CD8-positive, alpha-beta memory T cell (primary cell): ENCODE measurements at places on chromosomes 1 and 21.

DNA sequence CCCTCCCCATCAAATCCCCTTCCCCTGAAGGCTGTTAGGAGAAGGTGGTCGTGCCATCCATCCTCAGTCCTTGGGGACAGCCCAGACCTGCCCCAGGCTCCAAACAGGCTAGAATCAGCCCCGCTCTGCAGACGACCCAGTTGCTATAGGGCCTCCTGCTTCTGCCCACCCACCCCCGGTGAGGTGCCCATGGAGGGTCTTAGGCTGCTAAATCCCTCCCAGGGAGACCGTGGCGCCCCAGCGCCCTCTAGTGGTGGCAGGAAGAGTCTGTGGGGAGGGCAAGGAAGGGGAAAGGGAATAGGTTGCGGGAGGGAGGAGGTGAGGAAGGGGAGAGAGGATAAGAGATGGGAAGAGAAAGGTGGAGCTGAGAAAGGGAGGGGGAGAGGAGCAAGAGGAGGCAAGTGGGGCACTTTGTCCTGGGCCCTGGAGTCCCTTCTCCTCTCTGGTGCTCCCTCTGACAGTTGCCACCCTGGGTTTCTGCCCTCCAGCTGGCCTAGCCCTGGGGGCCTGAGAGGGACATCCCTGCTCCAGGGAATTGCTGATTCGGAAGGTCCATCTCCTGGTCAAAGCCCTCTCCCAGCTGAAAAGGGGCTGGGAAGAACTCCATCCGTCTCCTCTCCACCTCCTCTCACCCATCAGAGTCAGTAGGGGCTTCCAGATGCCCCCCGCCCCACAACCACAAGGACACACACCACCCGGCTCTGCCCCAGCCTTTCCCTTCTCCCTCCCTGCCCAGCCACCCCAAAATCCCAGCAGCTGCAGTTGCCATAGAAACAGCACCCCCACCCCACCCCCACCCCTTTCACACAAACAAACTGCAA lies 55.4 kb downstream of the CAMK2N1 start:
- H3K4me3 ChIP-seq, result no peak overlapping the region
- no peak overlapping the region for H3K27ac ChIP-seq
- H3K4me1 ChIP-seq, result no peaks in the 10 kb centered on the region
- no peaks in the 10 kb centered on the region for H3K36me3 ChIP-seq
- peak; percentile 13 for DNase-seq
- H3K27me3 ChIP-seq, result no peaks in the 10 kb centered on the region

- no peaks in the 10 kb centered on the region for H3K4me1 ChIP-seq
- no peak overlapping the region for H3K27ac ChIP-seq
- H3K36me3 ChIP-seq, result no peaks in the 10 kb centered on the region
- H3K27me3 ChIP-seq, result no peaks in the 10 kb centered on the region
- H3K4me3 ChIP-seq, result no peak overlapping the region
These were observed 485.4 kb upstream of the PRMT6 start for GRCh38 chr1:106571109-106571508.

DNA sequence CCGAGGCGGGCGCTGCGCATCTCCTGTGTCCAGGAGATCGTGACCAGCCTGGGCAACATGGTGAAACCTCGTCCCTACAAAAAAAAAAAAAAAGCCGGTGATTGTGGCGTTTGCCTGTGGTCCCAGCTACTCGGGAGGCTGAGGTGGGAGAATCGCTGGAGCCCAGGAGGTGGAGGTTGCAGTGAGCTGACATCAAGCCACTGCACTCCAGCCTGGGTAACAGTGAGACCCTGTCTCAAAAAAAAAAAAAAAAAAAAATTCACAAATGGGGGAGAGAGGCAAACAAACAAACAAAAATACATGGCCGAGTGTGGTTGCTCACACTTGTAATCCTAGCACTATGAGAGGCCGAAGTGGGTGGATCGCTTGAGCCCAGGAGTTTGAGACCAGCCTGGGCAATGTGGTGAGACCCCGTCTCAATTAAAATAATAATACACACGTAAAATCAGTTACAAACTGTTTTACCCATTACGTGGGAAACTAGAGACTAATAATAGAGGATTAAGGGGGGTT lies 758 bp downstream of the TATDN3 start:
- no peaks in the 10 kb centered on the region for H3K27me3 ChIP-seq
- H3K4me3 ChIP-seq, result peak overlapping the region; percentile 99
- H3K27ac ChIP-seq, result peak overlapping the region; percentile 95
- peaks cover 29% of the 10 kb centered on the region for H3K4me1 ChIP-seq

DNA sequence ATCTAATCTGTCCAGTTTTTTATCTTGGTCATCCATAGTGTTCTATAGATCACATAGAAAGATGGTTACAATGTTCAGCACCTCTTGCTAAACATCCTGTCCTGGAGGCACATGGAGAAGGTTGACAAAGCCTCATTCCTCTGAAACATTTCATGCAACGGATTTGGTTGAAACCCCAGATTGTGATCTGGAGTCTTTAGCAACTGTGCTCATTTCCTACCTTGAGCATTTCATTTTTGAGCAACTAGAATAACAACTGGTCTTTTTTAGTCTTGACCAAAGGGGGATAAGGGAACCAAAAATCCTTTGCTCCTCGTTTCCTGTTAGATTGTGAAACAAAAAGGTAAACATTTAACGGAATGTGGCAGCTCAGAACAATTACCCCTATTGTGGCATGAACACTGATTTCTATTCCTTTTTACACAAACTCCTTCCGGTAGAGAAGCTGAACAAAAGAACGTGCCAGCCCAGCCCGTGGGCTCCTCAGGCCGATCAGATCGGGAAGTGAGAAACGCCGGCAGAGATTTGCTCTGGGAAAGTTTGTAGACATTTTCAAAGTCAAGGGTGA lies 94.7 kb upstream of the ERRFI1 start:
- H3K4me3 ChIP-seq, result no peak overlapping the region
- no peaks in the 10 kb centered on the region for H3K27me3 ChIP-seq
- H3K36me3 ChIP-seq, result no peaks in the 10 kb centered on the region
- H3K27ac ChIP-seq, result no peak overlapping the region
- DNase-seq, result no peak

- peak within 1 kb of the TSS; percentile 87 for H3K4me3 ChIP-seq
- peak within 1 kb of the TSS; percentile 70 for H3K27ac ChIP-seq
- peaks cover 4% of the 10 kb centered on the region for H3K4me1 ChIP-seq
- no peaks in the 10 kb centered on the region for H3K36me3 ChIP-seq
These were observed at the start of gene KIF14 for GRCh38 chr1:200620273-200621131. TSS of gene KIF14 (minus strand) at chr1:200620751. CDS start at chr1:200618723, 2,028 bp downstream.

- H3K4me1 ChIP-seq, result peaks cover 19% of the 10 kb centered on the region
- H3K36me3 ChIP-seq, result peaks cover 23% of the 10 kb centered on the region
- H3K4me3 ChIP-seq, result peak overlapping the region; percentile 79
- H3K27me3 ChIP-seq, result no peaks in the 10 kb centered on the region
- H3K27ac ChIP-seq, result peak overlapping the region; percentile 97
- DNase-seq, result no peak
These were observed 977 bp downstream of the PRPF3 start for GRCh38 chr1:150322310-150322709.

- no peaks in the 10 kb centered on the region for H3K27me3 ChIP-seq
- H3K4me1 ChIP-seq, result peaks cover 31% of the 10 kb centered on the region
- H3K27ac ChIP-seq, result no peak overlapping the region
- DNase-seq, result no peak
These were observed 3.0 kb upstream of the AIM2 start for GRCh38 chr1:159079525-159079924.

DNA sequence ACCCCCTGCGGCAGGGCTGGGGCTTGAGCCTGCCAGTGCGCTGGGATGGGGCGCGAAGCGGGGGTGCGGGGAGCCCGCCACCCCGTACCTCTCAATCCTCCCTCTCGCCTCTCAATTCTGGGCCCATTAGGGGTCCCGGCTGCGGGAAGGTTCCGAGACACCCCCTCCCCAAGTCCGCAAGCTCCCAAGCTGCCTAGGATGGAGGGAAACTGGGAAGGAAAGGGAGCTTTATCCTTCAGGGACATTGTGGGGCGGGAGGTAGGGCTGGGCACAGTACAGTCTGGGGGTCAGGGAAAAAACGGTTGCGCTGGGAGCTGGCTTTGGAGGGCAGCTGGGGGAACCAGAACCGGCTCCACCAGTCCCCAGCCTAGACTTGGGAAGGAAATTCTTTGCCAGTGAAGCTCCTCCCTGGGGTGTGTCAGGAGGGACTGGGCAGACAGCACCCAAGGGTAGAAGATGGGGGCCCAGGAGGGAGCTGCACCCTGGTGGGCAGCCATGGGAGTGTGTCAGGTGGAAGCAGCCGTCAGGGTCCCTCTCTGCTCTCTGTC lies 904 bp downstream of the GJB3 start:
- H3K27me3 ChIP-seq, result peaks cover 23% of the 10 kb centered on the region
- no peak overlapping the region for H3K4me3 ChIP-seq
- no peaks in the 10 kb centered on the region for H3K4me1 ChIP-seq

DNA sequence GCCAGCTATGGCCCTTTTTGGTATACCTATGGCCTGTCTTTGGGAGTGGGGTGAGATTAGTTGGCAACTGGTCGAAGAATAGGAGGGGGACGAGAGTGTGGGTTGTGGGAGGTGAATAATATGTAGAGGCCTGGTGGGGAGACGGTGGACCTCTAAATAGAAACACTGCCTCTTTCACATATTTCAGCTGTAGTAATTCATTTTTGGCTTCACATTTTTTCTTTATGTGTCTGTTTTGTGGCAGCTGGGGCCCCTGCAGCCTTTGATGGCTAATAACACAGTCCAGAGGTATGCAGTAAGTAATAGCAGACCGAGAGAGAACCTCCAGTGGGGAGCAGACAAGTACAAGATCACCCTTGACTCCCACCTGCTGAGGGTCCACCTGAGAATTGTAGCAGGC lies 75.9 kb downstream of the HLX start:
- no peak overlapping the region for H3K27ac ChIP-seq
- no peaks in the 10 kb centered on the region for H3K4me1 ChIP-seq
- H3K36me3 ChIP-seq, result no peaks in the 10 kb centered on the region
- H3K27me3 ChIP-seq, result no peaks in the 10 kb centered on the region
- H3K4me3 ChIP-seq, result no peak overlapping the region

DNA sequence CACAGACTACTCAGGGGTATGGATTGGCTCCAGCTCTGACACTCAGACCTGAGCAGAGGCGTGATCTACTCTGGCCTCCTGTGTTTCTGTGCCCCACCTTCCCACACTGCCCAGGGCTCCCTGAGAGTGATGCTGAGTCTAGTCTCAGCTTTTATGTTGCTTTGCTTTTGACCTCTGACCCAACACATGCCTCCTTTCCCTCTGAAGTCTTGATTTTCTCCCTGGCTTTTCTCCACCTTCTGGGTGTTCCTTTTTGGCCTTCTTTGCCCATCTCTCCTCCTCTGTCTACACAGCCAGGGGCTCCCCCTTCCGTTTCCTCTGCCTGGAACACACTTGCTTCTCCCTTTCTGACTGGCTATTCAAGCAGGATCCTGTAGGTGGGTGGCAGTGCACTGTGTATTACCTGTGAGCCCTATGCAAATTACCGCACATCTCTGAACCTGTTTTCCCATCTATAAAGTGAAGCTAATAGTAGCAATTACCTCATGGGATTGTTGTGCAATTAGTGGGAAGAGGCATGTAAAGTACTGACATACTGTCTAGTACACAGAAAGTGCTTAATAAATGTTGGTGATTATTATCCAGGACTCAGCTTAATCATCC lies 13.7 kb upstream of the MEX3A start:
- H3K27ac ChIP-seq, result peak overlapping the region; percentile 68

- H3K27ac ChIP-seq, result no peak overlapping the region
- no peaks in the 10 kb centered on the region for H3K27me3 ChIP-seq
- no peak for DNase-seq
- no peaks in the 10 kb centered on the region for H3K4me1 ChIP-seq
These were observed 169.6 kb downstream of the ROR1 start for GRCh38 chr1:63943393-63943792.

DNA sequence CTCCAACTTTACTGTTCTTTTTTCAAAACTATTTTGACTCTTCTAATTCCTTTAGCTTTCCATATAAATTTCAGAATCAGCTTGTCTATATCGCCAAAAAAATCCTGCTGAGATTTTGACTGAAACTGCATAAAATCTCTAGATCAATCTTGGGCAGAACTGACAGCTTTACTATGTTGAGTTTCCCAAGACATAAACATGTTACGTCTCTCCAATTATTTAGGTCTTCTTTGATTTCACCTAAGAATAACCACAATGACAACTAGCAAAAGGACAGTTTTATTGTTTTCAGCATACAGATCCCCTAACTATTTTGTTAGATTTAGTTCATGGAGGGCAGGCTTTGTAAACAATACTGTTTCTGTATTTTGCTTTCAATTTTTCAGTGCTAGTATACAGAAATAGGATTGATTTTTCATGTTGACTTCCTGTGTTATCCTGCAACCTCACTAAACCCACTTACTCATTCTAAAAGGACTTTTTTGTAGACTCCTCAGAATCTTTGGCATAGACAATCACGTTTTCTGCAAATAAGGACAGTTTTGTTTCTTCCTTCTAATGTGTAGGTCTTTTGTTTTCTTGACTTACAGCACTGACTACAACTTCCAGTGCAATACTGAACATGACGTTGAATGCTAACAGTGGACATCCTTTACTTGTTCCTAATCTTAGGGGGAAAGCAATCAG lies 63.4 kb downstream of the NPHP4 start:
- H3K4me1 ChIP-seq, result no peaks in the 10 kb centered on the region
- DNase-seq, result no peak
- no peaks in the 10 kb centered on the region for H3K27me3 ChIP-seq

- no peaks in the 10 kb centered on the region for H3K4me1 ChIP-seq
- H3K4me3 ChIP-seq, result no peak overlapping the region
- DNase-seq, result no peak
These were observed 64.1 kb downstream of the DDR2 start for GRCh38 chr1:162696286-162696862.

DNA sequence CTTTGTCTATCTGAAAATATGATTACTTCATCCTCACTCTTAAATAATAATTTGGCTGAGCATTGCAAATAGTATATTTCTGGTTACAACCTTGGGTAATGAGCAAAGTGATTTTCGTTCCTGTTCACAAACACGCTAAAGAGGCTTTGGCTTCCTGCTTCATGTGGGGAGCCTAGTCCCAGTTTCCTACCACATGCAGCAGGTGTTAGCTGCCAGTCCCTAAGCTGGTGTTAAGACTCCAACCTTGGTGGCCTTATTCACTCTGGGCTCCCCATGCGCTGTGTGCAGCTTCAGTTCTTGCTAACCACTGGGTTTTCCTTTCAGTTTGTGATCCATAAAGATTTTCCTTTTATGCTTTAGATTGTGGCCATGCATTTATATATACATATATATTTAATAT lies 56.7 kb upstream of the BARHL2 start:
- no peak overlapping the region for H3K27ac ChIP-seq
- no peaks in the 10 kb centered on the region for H3K36me3 ChIP-seq
- H3K4me1 ChIP-seq, result no peaks in the 10 kb centered on the region
- H3K4me3 ChIP-seq, result no peak overlapping the region
- H3K27me3 ChIP-seq, result peaks cover 6% of the 10 kb centered on the region

DNA sequence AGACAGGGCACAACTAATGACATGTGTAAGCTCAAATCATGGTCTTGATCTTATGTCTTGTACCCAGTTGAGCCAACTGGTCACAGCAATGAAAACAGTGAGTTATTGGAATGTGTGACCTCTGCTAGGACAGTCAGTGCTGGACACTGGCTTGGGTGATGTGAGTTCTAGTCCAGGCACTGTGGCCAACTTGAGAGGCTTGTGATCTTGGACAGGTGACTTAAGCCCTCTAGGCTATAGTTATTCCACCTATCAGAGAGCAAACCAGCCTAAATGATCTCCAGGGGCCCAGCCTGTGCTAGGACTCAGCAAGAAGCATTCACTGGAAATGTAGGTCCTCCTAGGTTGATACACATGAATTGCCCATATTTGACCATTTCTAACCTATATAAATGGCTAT lies 1.1 kb downstream of the KCNE2 start:
- no peaks in the 10 kb centered on the region for H3K36me3 ChIP-seq
- no peak overlapping the region for H3K27ac ChIP-seq
- no peak for DNase-seq

- no peaks in the 10 kb centered on the region for H3K27me3 ChIP-seq
- H3K36me3 ChIP-seq, result no peaks in the 10 kb centered on the region
- no peaks in the 10 kb centered on the region for H3K4me1 ChIP-seq
- H3K27ac ChIP-seq, result no peak overlapping the region
- no peak overlapping the region for H3K4me3 ChIP-seq
These were observed 1.4 kb upstream of the BRINP3 start for GRCh38 chr1:190479050-190479397.
